ENCODE measurements at places on chromosomes 2 and 18. TPM values are rescaled to one million over a fixed set of nuclear protein-coding genes. Genes with fewer than 3 reads are reported as not detected.

DNA sequence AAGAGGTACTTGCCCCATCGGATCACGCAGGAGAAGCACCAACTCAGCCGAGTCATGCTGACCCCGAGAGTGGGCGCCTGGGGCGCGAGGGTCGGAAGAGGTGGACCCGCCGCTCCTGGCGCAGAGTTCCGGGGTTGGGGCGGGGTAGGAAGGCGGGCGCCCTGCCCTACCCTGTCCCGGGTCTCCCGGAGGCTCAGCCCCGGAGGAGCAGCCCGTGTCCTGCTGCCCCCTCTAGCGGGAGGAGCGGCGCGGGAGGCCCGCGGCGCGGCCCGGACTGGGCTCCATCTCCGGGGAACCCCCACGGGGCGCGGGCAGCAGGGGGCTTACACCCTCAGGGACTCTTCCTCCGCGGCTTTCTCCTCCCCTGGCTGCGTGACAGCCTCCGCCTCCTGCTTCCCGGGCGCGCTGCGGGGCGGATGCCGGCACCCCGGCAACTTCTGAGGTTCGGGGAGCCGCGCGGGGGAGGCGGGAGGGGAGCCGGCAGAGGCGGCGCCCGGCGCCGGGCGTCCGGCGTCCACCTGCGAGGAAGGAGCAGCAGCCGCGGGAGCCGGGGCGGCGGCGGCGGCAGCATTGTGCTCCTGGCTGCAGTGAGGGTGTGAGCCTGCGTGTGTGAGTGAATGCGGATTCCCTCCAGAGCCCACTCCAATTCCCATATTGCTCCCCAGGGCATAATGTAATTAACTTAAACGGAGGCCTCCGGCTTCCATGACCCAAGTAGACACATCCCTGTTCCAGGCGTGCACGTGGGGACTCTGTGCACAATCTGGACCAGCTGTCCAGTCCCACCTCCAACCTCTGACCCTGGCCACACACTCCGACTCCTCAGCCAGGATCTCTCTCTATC lies 7.6 kb upstream of the TNS1 start:
- DNase-seq: no peak

- no peak for DNase-seq
Measured at GRCh38 chr18:46732801-46733200, 24.1 kb downstream of the ST8SIA5 start.

GRCh38 chr18:51051105-51051712 lies 21.2 kb downstream of the SMAD4 start:
- DNase-seq: peak; percentile 58

DNA sequence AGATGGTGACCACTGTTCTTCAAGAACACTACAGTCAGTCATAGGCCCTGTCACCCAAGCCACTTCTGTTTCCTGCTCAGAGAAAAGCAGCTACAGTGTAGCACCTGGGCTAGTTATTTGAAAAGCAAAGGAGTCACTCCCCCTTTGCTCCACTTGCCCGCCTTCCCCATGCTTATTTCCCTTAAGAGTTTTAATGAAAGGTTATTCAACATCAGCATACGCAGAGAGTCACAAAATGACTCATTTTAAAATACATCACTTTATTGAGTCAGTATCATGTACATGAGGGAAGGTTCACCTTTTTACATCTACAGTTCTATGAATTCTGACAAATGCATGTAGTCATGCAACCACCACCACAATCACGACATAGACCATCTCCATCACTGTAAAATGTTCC lies 71.3 kb downstream of the TNFRSF11A start:
- peak; percentile 44 for DNase-seq

DNA sequence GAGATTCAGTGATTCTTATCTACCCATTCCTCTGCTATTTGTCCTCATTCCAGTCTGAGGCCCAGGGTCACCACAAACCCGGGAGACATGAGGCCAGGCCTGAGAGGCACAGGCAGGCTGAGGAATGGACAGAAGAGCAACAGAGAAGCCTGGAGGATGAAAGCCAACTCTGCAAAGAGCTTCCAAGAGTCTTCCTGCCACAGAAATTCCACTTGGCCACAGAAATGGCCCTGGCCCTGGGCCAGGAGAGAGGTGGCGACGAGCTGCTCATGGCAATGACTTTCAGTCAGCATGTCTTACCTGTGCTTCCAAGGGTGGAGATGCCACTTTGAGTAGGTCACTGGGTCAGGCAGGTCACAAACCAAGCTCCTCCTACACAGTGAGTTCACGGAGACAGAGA lies 155.3 kb upstream of the PKDCC start:
- DNase-seq: no peak

DNA sequence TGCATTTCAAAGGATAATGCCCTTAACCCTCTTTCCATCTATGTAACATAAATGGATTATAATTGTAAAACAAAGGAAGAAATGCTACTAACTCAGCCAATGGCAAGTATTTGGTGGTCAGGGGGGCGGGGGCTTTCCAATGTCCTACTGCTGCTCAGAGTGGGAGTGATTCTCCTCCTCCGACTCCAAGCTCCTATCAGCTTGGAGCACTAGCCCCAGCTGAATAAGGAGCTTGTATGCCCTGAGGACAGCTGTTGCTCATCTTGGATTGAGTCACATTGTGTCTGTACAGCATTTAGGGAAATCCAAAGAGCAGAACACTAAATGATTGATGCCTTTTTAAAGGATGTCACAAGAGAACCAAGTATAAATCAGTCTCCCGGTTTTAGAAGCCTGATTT lies 105.6 kb upstream of the ZNF521 start:
- DNase-seq: peak; percentile 21

DNA sequence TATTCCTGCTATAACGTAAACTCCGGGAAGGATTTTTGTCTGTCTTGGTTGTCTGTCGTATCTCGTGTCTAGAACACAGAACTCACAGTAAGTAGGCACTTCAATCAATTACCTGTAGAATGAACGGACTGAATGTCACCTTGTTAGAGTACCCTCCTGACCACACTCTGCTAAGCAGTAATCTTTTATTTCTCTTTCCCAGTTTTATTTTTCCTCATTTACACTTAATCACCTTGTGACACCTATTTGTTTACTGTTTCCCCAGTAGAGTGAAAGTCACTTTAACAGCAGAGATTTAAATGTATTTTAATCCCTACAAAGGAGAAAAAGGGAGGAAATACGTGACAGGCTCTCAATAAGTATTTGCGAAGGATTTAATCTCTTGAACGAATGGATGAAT lies 514 bp upstream of the EPB41L5 start:
- no peak for DNase-seq

- no peak for DNase-seq
Measured at GRCh38 chr18:46252759-46253158, 148.6 kb downstream of the HAUS1 start.

DNA sequence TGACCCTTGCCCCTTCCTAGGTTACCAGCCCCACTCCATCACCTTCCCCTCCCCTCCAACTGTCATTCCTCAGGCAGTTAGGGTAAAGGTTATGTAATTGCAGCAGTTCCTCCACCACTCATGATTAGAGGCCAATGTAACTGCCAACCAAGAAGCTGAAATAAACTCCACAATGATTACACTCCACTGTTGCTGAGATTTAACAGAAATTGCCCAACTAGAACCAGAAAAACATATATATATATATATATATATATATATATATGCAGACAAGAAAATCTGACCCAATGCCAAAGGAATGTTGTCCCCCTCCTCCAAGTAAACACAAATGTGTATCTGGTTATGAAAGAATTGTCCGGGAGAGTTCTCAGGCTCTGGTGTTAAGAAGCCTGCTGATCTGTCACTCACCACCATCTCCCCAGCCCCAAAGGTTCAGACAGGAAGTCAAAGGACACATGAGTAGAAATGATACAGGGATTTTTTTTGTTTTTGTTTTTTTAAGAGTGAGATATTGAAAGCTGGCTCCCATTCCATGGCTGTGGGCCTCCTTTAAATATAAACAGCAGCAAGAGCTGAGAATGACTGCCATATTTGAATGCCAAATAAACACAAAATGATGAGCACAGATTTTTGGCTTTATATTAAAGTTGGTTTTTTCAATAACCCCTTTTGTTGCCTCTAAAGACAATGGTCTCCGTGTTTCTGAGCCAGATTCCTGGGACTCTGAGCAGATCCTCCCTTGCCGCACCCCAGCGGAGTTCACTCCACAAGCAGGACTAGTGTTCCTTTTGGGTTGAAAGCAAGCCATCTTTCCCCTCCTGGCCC lies 127.2 kb upstream of the MAPRE2 start:
- no peak for DNase-seq

DNA sequence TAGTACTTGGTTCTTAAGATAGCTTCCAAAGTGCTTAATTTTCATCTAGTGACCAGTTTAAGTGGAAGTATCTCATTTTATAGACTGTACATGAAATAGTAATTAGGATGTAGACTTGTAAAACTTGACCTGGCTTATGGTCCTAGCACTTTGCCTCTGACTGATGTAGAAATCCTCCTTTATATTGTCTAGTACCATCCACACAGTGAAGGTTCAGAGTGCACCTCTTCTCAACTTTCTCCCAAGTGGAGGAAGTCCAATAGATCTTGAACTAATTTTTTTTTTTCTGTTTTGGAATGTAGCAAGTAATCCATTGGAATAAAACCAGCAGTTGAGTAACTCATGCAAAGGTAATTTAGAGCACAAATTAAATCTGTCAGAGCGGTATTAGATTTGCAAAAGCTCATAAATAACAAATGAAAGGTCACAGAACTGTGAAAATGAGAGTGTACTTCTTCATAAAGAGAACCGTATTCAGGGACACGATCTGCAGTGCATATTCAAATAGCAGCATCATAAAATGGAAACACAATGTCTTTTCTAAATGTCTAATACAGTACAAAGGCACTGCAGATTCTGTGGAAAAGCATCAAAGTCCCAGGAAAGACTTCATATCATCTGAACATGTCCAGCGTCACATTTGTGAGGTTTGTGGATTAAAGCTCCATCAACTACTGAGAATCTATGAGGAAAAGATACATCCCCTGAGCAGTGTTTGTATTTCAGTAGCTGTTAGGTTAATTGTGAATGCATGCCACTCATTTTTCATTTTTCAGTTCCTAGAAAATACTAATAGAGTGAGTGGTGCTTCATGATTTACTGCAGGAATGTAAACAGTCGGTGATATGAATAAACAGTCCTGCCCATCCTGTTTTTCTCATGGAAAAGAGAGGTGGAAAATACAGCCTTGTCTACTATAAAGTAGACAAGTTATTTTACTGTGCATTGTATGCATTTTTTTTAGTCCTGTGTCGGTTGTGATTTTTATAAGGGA lies 100.7 kb downstream of the LYPD6 start:
- no peak for DNase-seq

DNA sequence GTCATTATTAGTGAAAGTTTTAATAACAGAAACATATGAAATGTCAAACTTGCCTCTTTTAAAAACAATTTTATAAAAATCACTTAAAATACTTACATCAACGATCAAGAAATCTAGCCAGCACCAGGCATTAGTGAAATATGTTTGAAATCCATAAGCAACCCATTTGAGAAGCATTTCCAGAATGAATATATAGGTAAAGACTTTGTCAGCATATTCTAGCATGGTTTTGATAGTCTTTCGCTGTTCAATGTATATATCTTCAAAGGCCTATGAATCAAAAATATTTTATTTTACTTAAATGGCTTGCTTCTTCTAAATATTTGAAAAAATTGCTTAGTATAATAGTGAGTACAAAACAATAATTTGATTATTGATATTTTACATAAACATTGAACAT lies 91.1 kb downstream of the SCN3A start:
- no peak for DNase-seq

DNA sequence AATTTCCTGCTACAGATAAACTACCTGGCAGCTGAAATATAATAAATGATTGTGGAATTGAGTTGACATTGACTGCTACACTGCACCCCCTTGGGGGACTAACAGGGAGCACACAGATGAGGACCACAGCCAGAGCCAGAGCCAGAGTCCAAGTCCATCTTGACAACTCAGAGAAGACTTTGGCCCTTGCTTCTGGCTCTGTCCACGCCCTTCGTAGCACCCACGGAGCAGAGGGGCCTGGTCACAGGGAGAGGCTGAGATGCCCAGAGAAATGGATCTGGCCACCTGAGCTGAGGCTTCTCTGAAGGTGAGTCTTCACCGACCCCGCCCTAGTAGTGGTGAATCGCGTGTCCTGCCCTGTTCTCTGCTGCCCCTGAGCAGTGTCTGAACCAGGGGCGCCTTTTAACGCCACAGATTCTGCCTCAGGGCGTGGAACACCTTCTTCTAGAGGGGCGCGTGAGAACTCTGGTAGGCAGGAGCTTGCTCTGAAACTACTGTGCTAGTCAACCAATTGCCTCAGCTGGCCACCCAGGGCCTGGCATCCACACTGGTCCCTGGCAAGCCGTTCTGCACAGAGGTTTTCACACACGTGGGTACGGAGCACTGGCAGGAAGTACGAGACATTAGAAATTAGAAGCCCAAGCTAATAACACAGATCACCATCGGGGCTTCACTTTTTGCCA lies 35.7 kb upstream of the MAT2A start:
- no peak for DNase-seq

DNA sequence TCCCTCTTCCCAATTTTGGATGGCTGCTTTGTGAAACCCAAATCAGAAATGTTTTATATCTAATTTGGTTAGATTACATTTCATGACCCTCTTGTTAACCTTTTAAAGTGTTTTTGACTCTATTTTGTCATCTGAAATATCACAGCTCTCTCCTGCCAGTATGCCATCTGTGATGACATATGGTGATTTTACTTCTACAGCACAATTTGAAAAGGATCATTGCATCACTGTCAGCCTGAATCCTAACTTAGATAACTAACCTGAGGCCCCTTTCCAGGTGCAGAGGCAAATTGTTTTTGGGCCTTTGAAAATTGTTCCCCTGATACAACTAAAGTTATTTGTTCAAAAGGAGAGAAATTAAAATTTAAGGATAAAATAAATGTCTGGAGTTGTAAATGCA lies 1023.4 kb upstream of the LRRTM1 start:
- DNase-seq: no peak

DNA sequence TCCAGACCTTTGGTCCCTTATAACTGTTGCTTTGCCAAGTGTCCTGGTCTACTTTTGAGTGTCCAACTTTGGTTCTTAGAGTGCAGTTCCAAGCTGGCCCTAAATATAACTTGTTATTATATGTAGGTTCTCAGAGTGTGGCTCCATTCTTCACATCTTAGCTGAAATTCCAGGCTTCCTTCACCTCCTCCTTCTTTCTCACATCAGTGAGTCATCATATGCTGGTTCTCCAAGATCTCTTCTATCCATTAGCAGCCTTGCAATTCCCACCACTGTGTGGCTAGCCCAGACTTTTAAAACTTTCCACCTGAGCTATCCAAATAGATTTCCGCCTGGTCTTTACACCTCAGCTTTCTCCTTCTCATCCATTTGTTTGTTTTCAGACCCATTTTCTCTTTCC lies 12.6 kb upstream of the CXCR4 start:
- DNase-seq: no peak

ARHGEF4 gene
- 107 TPM for total RNA-seq

CFAP53 gene
- total RNA-seq: 0.26 TPM

PEX13 gene
- total RNA-seq: 58.8 TPM

HES6 gene
- 44.3 TPM for total RNA-seq

NRBP1 gene
- 125 TPM for total RNA-seq

TUBA3D gene
- not detected for total RNA-seq

TACR1 gene
- total RNA-seq: not detected

CPO gene
- 0.13 TPM for total RNA-seq

TEX44 gene
- total RNA-seq: not detected
